Fibroblast of lung (primary cell): ENCODE measurements at places on chromosomes 5 and 9. TPM values are rescaled to one million over a fixed set of nuclear protein-coding genes. Genes with fewer than 3 reads are reported as not detected.

DNA sequence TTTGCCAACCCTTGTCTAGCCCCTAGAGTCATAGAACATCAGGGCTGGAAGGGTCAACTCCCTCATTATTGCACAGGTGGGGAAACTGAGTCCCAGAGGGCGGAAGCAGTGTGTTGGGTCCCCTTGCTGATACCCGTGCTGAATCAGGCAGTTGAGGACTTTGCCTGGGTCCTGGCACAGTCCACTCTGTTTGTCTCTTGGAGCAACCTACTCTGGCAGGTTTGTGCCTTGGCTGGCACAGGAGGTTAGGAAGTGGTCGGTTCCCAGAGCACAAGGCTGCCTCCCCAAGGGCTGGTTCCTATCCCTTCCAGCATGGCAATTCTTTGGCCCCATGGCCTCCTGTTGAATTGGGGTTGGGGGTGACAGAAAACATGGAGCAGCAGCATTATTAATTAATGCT is 94.5 kb upstream of the SHB start:
- no peak for DNase-seq

DNA sequence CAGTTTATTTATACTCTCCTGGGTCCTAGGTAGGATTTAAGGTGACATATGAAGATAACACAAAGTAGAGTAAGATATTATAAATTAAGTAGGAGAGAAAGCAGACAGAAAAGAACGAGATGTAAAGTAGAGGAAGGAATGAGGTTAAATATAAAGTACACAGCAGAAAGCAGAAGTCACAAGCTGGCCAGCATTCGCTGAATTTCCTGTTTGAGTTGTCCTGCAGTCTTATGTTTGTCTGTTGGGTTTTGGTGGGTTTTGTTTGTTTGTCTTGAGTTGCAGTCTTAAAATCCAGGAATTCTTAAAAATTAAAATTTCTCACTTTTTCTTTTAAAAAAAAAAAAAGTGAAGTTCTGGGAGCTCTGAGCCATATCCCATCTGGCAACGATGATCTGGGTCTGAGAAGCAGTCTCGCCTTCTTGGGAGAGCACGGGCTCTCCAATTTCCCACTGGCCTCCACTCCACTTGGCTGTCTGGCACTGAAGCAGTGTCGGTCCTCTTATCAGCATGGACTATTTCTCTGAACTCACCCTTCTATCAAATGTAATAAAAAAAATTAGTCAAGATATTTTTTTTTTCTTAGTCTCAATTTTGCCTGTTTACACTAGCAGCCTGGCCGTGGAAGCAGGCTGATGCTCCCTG is 2.0 kb downstream of the S100Z start:
- DNase-seq = no peak

Gene MSH3
- total RNA-seq = 12.1 and 14.4 TPM in 2 replicates

Gene NEUROG1
- not detected in 2 replicates for total RNA-seq

DNA sequence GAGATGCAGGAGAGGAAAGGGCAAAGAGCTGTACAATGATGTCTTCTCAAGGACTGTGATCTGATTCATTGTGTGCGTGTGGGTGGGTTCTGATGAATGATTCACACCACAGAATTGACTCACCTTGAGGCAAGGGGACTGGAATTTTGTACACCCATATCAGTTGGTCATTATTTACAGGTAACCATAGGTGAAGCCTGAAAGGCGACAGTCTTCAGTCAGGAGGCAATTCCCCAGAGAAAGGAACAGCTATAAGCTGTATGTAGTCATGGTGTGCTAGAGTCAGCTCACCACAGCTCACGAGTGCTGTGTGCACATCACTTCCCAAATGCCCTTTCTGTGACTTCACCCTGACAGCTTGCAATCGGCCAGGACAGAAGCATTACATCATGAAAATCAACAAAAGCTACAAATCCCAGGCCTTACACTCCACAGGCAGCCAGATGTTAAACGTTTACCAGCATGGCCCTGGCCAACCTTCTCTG is 87.6 kb upstream of the RPS23 start:
- peak; percentile 87 for DNase-seq

DNA sequence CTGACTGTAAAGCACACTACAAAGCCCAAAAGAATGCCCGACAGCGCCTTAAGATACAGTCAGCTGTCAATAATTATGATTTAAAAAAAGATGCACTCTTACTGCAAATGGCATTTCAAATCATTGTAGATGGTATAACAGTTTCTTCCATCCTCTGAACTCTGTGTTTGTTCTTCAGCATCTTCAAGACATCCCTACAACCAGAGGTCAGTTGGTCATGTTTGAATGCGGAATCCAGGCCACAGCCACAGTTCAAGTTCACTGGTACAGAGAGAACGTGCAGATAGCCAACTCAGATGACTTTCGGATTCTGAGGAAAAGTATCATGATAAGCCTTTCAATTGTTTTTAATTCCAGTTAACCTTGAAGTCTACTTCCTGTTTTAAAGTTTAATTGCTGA is 8.7 kb upstream of the MYOT start:
- no peak for DNase-seq

GRCh38 chr5:158560170-158560569 is 539.5 kb downstream of the EBF1 start:
- no peak for DNase-seq

DNA sequence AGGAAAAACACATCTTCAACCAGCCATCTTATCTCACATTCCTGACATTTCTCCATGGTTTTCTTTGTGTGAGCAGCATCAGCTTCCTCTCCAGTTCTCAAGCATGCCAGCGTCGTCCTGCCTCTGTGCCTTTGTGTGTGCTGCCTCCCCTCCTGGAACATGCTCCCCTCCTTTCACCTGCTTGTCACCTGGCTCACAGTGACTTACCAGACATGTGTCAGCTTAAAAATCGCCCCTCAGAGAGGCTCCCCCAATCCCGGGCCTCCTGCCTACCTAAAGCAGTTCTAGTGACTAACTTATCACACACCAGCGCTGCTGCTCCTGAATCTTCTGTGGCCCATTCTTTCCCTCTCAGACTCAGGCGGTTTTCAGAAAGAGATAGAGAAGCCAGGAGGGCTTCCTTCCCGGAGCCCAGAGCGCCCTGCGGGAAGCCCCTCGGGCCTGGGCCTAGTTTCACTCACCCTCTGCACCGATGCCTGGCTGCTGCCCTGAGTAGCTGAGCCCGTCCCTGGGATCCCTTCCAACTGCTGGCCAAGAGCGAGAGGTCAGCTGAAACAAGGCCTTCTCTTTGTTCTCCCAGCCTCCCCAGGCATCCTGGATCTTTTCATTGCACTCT is 51.1 kb upstream of the MVB12B start:
- peak; percentile 69 for DNase-seq

- no peak for DNase-seq
These were observed 576.2 kb downstream of the BNC2 start for GRCh38 chr9:16294133-16294770.

GRCh38 chr9:71774920-71775319 is 6.6 kb upstream of the CEMIP2 start:
- DNase-seq = no peak

- no peak for DNase-seq
These were observed 19.3 kb upstream of the ISCA1 start for GRCh38 chr9:86301686-86302085.

GRCh38 chr5:141692533-141692888 is 10.5 kb upstream of the ARAP3 start:
- no peak for DNase-seq

GRCh38 chr9:122337556-122337929 is 33.3 kb upstream of the PTGS1 start:
- no peak for DNase-seq

- peak; percentile 77 for DNase-seq
These were observed 15.0 kb upstream of the PTBP3 start for GRCh38 chr9:112348257-112349007.

DNA sequence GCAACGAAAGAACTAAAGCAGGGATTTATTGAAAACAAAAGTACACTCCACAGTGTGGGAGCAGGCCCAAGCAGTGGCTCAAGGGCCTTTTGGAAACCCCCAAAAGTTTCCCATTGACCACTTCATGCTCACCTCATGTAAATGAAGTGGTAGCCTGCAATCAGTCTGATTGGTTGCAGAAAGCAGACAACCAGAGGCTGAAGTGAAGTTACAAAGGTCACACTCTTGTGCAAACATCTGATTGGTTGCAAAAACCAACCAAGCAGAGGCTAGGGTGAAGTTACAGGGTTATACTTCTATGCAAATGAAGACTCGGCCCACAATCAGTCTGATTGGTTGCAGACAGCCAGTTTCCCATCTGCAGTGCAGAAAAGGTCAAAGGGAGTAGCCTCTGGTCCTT is 258.0 kb downstream of the YTHDC2 start:
- no peak for DNase-seq

Gene CEL
- total RNA-seq = under 0.01 and 0.33 TPM in 2 replicates

- DNase-seq = no peak
These were observed 222.3 kb upstream of the KIF2A start for GRCh38 chr5:62083661-62084060.

GRCh38 chr5:107467137-107467932 is 203.4 kb downstream of the EFNA5 start:
- DNase-seq = no peak

GRCh38 chr5:151222790-151223446 is 974 bp downstream of the CCDC69 start:
- no peak for DNase-seq

GRCh38 chr9:33101104-33101951 is 24.9 kb upstream of the SMU1 start:
- DNase-seq = peak; percentile 77

Gene ARHGEF37
- 3.1 and 5.3 TPM in 2 replicates for total RNA-seq

GRCh38 chr5:51181208-51181894 is 201.9 kb upstream of the ISL1 start:
- DNase-seq = no peak

Gene PCA3
- not detected in 2 replicates for total RNA-seq

Gene CDK7
- 43.7 and 74.3 TPM in 2 replicates for total RNA-seq

- peak; percentile 69 for DNase-seq
These were observed 4.3 kb downstream of the SMIM33 start for GRCh38 chr5:139474890-139475791.

Gene CYFIP2
- 16.4 and 27.6 TPM in 2 replicates for total RNA-seq

DNA sequence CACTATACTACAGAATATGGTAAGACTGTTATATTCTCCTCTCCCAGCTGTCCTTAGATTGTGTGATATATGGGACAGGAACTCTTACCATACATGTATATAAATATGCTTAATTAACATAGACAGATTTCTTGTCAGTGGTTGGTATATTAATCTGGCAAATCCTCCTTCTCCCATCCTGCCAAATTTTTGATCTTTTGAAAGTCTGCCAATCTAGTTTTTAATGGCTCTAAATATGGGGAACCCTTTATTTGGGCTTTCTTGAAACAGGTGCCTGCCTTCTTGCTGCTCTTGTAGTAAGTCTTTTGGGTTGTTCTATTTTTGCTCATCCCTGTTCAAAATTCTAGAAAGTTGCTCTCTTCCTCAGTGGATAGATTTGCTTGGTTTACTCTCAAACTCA is 63.5 kb downstream of the SPATA31D1 start:
- no peak for DNase-seq

Gene SLC34A1
- total RNA-seq = not detected in 2 replicates

Gene IL3
- total RNA-seq = not detected in 2 replicates

DNA sequence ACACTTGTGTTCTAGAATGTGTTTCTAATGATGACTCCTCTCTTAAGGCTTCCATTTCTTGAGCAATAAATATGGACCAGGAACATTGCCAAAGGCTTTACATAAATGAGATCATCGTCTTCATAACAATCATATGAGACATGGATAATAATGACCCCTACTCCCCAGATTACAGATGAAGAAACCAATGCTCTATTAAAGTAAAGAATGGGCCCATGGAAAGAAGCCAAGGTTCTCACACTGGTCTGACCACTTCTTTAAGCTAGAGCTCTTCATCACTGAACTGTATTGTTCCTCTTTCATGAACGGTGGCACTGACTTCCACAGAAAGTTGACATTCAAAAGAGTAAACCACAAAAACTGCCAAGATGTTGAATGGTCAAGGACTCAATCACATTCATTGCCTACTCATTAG is 65.3 kb downstream of the MARCHF3 start:
- DNase-seq = peak; percentile 94

Gene CCDC152
- 1.5 and 2.5 TPM in 2 replicates for total RNA-seq

Gene BRINP1
- total RNA-seq = 0.26 and 0.33 TPM in 2 replicates

Gene MCC
- 24.7 and 41.3 TPM in 2 replicates for total RNA-seq

Gene GFI1B
- under 0.01 TPM in 1 of 2 replicates, not detected in the other for total RNA-seq

Gene PRUNE2
- total RNA-seq = 44.9 and 95.6 TPM in 2 replicates

Gene FAM219A
- 3.3 and 5.3 TPM in 2 replicates for total RNA-seq

GRCh38 chr9:79107911-79108676 is 463.7 kb upstream of the TLE4 start:
- no peak for DNase-seq

- DNase-seq = peak; percentile 78
These were observed 1.1 kb upstream of the ZSWIM6 start for GRCh38 chr5:61330845-61331406.

DNA sequence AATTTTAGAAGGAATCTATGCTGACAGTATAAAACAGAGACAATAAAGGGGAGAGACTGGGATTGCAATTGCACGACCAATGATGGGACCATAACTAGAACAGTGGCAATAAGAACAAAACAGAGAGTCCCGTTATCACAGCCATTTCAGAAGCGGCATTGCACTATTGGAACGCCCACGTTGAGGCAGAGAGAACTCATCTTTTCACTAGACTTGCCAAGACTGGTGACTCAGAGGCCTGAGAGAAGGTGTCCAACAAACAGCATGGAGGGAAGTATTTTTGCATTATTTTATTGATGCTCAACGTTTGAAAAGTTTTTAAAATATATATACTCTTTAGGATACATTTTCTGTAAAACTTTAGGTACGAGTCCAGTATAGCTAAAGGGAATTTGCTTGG is 737.7 kb downstream of the TLE1 start:
- no peak for DNase-seq

Gene TMOD1
- 2.6 and 4.0 TPM in 2 replicates for total RNA-seq

DNA sequence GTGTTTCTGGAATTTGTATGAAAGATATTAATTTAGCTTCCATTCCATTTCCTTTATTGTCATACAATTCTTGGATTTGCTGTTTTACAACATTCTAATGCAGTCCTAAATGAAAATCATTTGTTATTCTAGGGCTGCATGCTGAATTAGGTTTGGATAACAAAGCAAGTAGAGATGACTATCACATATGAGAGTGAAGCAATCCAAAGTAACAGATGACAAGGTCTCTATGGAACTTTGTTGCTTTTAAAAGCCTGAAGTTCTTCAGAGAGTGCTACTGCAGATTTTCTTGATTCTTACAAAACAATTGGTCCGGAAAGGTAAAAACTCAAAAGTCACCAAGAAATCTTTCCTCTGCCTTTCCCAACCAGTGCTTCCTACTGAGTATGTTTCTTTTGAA is 56.9 kb upstream of the VCAN start:
- peak; percentile 26 for DNase-seq

DNA sequence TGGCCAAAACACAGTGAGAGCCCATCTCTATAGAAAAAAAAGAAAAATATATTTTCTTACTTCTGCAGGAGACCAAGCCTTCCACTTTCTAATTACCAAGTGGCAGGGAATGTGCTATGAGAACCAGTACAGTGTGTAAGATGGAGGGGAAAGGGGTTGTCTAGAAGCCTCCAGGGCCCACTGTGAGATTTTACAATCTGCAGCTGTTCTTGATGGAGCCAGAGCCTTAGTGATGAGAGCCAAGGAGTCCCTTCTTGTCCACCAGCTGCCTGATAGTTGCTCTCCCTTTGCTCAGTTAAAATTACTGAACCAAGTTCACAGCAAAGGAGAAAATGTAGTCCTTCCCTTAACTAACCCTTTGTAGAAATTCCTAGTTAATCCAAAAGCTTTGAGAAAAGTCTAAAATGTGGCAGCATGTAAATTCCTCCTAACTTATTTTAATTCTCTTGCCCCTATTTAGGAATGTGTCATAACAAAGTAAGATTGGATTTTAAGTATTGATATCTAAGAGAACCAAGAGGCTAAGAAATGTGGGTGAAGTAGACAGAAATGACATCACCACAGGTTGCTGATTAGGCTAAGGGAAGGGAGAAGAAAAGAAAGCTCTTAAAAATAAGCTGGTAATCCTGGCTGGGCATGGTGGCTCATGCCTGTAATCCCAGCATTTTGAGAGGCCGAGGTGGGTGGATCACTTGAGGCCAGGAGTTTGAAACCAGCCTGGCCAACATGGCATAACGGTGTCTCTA is 19.3 kb downstream of the SRP19 start:
- DNase-seq = no peak
